ENCODE measurements at places on chromosomes 13 and 19.

GRCh38 chr13:42405665-42406390, 133.9 kb downstream of the AKAP11 start:
- peak; percentile 87 for DNase-seq

GRCh38 chr19:43438291-43439031, 23.8 kb downstream of the TEX101 start:
- peak; percentile 43 for DNase-seq

GRCh38 chr13:112622375-112622774, 34.4 kb upstream of the TUBGCP3 start:
- no peak for DNase-seq

DNA sequence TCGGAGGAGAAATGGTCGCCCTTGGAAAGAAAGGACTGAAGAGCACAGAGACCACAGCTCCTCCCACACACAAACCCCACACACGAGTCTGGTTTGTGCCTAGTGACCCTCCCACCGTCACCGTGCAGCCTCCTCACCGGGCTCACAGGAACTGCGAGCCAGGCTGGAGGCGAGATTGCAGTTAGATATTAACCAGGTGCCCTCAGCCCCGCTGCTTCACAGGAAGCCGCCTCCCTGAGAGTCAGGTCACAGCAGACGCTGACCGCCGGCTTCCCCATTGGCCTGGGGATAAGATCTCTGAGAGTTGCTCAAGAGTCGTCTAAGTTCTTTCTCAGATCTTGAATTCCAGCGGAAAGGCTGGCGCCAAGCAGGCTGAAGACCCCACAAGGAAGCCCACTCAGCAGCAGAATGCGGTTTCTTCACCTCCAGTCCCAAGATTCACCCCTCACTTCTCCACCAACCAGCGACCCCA, 870 bp downstream of the ZNF44 start:
- peak; percentile 77 for DNase-seq

GRCh38 chr13:75812751-75813181, 176.6 kb downstream of the LMO7 start:
- no peak for DNase-seq

GRCh38 chr19:57537953-57538547, 10.9 kb downstream of the ZNF549 start:
- no peak for DNase-seq

DNA sequence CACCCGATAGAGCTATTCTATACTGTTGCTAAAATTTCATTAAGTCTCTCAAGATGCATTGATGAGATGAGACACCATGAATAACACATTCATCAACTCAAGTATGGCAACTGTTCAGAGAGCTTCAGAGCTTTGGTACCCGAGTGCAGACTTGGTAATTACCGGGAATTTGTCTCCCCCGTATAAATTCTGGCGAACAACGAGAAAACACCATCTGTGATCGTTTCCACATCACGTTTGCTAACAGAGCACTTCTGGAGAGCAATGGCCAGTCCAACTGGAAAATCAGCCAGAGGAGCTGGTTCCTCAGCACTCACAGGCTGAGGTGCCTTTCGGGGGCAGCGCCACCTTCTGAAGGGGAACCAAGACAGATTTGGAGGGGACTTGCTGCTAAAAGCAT, 40.2 kb downstream of the SUGP2 start:
- no peak for DNase-seq

DNA sequence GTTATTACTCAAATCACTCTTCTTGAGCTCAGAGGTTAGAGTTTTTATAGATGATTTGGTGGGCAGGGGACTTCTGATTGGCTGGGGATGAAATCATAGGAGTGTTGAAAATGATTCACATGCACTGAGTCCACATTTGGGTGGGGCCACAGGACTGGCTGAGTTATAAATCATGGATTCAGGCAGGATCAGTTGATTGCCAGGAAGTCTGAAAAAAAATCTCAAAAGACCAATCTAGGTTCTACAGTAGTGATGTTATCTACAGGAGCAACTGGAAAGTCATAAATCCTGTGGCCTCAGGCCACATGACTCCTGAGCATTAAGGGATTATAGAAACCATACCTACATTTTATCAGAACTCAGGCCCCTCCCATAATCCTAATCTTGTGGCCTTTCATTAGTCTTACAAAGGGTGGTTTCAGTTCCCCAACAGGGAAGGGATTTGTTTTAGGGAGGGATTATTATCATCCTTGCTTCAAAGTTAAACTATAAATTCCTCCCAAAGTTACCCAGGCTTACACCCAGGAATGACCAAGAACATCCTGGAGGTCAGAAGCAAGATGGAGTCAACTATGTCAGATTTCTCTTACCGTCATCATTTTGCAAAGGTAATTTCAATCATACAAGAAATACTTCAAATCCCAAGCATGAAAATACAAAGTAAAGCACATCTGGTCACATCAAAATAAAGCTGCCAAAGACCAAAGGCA, 5.6 kb upstream of the CCDC70 start:
- no peak for DNase-seq

- peak; percentile 43 for DNase-seq
These were observed 1.1 kb downstream of the VSTM2B start for GRCh38 chr19:29526730-29527499.

GRCh38 chr13:50401721-50402465, 386.6 kb downstream of the KCNRG start:
- no peak for DNase-seq

DNA sequence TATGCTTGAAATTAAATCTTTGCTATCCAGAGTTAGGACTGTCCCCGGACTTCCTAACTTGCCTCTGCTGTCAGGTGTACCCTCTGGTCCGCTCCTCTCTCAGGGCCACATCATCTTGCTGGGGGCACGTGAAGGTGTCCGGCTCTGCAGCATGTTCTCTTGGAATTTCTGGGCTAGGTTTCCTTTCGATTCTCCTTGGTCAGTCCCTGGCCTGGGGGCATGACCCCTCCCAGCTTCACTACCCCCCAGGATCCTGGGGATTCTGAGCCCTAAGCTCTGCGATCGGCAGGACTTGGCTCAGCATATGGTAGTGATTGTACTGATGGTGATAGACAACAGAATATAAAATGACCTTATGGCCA, 5.1 kb upstream of the GPI start:
- DNase-seq = no peak

DNA sequence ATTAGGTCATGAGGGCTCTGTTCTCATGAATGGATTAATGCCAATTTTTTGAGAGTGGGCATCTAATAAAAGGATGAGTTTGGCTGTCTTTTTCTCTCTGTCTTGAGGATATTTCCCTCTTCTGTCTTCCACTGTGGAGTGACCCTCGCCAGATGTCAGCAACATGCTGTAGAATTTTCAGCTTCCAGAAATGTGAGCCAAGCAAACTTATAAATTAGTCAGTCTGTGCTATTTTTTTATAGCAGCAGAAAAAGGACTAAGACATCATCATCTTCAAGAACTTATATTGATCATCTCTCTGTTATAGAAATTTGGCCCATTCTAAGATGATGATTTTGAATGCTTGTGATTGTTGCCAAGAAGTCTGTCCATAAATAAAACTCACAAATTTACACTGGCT, 431.4 kb downstream of the FGF9 start:
- DNase-seq = no peak

- no peak for DNase-seq
These were observed 51.9 kb upstream of the UQCRFS1 start for GRCh38 chr19:29264897-29265296.

DNA sequence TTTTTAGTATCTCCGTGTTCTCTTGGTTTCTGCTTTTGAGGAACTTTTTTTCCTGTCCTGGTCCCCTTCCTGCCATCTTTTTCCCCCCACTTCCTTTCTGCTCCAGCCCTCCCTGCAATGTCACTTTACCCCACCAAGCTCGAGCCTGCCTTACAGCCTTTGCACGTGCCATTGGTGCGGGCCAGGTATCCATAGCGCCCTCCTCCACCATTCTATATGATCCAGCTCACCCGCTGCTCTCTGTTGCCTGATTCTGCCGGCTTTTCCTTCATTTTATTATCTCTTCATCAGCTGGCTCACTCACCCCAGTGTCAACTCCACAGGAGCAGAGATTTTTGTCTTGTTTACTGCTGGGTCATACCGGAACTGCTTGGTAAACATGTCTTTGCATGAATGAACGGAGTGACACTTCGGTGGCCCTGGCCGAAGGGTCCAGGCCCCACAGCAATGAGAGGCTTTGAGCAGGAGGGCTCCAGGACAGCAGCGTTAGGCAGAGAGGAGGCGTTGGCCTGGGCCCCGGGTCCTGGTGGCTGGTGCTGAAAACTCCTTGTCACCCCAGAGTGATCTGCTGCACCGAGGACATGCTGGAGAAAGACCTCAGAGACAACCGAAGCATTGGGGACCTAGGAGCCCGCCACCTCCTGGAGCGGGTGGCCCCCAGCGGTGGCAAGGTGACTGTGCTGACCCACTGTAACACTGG, 1.2 kb downstream of the MRI1 start:
- DNase-seq = no peak

DNA sequence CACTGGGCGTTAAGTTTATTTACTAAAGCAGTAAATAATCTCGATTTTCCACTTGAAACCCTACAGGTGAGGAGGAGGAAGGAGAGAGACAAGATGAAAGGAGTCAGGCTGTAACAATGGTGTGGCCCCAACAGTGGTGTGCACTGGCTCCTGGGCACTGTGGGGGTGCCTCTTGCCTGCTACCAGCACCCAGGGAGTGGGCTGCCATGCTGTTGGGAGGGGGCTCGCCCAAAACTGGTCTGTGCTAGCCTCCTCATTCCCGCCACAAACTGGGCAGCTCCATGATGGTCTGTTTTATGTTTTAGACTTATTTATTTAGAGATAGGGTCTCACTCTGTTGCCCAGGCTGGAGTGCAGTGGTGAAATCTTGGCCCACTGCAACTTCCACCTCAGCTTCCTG, 49.8 kb upstream of the SLC7A9 start:
- no peak for DNase-seq

- no peak for DNase-seq
These were observed 1.7 kb downstream of the STK24 start for GRCh38 chr13:98575009-98575903.

- DNase-seq = no peak
These were observed 43.5 kb upstream of the NPAS1 start for GRCh38 chr19:46975925-46976782.

DNA sequence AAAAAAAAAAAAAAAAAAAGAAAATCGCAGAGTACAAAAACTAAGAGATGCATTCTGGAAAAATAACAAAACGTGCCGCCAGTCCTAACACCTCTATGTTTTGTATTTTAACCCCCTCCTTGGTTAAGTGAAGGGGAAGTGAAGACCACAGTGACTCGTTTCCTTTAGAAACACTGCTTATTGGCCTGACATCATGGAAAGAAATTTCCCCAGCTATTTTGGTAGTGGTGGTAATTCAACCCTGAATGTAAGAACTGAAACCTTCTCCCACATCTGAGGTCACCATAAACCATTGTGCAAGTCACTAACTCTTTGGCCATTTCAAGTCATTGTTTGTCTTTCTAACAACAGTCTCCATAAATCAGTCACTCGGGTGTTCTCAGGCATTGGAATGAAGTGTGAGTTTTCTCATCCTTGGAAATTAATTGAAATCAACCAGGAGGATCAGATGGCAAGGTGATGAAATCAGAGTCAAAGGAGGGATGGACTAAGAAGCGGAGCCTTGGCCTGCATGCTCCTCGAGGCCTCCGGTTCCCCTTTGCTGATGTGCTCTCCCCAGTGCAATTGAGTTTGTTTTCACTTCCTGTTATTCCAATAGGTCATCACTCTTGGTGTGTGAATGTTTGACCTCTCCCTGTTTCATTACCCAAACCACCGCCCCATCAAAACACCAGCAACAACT, 443.9 kb downstream of the FGF9 start:
- peak; percentile 30 for DNase-seq

GRCh38 chr13:113883314-113883811, 19.5 kb upstream of the GAS6 start:
- no peak for DNase-seq

DNA sequence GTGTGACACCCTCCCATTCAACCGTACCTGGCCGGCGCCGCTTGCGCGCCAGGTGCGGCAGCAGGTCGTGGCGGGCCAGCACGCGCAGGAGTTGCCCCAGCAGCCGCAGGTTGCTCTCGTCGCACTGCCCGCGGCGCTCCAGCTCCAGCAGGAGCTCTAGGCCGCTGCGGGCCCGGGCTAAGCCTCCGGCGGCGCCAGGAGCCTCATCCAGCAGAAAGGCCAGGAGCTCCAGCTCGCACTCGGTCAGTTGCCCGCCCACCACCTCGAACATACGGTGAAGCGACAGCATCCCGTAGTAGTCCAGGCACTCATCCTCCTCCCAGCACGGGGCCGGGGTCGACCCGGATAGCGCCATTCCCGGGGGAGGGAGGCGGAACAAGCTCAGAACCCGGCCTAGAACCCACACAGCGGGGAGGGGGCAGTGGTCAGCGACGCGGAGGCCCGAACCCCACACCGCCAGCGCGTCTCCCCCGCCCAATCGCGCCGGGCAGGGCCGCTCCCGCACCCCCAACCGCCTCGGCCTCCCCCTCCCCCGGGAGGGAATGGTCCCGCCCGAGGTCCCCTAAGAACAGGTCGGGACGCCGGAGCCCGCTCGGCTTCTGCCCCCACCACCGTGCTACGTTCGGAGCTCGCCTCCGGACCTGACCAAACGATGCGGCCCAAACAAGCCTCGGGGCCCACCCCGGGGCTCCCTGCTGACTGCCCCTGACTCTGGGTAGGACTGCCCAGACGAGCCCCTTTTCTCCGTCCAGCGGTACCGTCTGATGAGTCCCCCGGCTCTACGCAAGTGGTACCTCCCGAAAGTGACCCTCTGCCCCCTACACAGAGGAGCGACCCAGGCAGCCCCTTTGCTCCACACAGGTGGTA, 591 bp downstream of the DEDD2 start:
- DNase-seq = peak; percentile 44

GRCh38 chr13:67635754-67636153, 405.6 kb upstream of the PCDH9 start:
- no peak for DNase-seq

DNA sequence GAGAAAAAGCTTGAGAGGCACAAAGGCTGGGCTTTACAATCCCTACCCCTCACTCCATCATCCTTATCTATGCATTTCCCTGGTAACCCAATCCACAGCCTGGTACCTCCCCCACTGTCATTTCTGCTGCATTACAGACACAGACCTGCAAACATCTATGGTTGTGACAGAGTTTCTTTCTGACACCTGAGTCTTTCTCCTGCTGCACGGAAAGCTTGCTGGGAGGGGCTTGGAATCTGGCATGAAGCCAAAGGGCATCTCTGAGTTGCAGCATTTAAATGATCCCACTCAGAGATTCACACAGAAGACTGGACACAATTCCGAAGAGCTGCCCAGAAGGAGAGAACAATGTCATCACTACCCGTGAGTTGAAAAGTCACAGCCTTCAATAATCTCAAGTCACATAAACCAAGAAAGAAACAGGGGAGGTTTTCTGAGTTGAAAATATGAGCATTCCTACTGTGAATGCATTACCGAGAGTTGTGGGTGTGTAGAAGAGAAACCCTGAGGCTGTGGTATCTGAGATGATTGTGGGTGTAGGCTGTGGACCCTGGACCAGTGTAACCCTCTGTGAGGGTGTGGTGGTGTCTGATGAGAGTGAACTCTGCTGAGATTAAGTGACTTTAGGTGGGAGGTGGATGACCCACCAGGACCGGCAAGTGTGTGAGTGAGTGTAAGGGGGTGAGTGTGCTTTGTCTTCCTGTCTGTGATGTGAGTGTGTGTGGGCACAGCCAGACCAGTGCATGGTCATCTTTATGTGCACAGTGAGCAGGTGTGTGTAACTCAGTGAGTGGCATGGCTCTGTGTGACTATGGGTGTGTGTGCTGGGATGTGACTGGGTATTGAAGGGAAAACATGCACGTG, at the start of gene LGALS14:
Gene LGALS14 (plus strand): TSS at position 301 of the 864 bp plus-strand sequence. CDS start 48 bp downstream, at position 349.
- peak; percentile 60 for DNase-seq

Measured in activated naive CD4-positive, alpha-beta T cell treated with anti-CD3 and anti-CD28 coated beads for 36 hours (primary cell).